Urinary bladder (tissue), 4 donors: ENCODE measurements at places on chromosomes 4 and X. TPM values are rescaled to one million over a fixed set of nuclear protein-coding genes. Genes with fewer than 3 reads are reported as not detected.

DNA sequence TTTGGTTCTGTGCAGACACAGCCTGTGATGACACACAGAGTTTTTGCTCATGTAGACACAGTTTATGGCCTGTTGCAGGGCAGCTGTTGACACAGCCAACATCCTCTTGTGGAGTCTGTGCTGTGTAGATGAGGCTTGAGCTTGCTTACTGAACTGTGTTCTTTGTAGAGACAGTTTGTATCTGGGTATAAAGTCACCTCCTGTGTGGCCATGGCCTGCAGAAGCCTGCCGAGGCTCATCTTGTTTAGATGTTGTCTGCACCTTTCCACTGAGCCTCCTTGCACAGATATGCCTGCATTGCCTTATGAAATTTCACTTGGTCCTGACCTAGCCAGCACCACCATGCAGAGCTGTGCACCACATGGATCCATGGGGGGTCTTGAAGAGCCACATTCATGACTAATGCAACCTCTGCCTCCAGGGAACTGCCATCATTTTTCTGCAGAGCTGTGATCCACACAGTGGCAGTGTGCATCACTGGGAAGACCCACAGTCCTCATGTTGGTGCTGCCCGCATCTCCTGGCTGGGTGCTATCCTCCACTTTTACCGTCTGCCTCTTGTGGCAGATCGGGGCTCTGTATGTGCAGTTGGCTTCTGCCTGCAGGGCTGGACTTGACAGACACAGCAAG is 198.0 kb upstream of the MAMLD1 start:
- no peak for DNase-seq

MAGEB2 gene
- total RNA-seq, result not detected

- DNase-seq, result no peak
These were observed 2.5 kb downstream of the GABRQ start for GRCh38 chrX:152640034-152640818.

GPR82 gene
- 0.26 TPM for total RNA-seq

- peak; percentile 2 for DNase-seq
These were observed 39.4 kb downstream of the WFS1 start for GRCh38 chr4:6308899-6309643.

- DNase-seq, result no peak
These were observed 39.3 kb upstream of the XK start for GRCh38 chrX:37646254-37646653.
